Epithelial cell of esophagus (primary cell): ENCODE measurements at places on chromosomes 3 and 15.

- DNase-seq, result no peak
Observed at GRCh38 chr3:38890426-38890825, 74.4 kb upstream of the SCN10A start.

GRCh38 chr3:158731938-158732855, at the start of gene RARRES1:
Gene RARRES1 (minus strand): TSS chr3:158732457. CDS start chr3:158732415, 42 bp downstream.
- peak; percentile 62 for DNase-seq

DNA sequence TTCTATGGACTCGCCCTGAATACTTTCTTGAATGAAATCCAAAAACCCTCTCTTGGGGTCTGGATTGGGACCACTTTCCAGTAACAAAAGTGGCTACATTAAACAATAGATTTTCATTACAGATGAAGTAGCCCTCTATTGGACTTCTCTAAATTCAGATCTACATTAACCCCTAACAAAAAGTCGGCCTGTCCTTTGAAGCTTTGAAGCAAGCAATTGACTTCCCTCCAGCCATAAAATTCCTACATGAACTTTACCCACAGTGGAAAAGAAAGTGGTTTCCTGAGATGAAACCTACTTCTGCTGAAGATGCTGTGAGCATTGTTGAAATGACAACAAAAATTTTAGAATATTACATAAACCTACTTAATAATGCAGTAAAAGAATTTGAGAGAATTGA, 967.1 kb upstream of the ROBO1 start:
- DNase-seq, result no peak

DNA sequence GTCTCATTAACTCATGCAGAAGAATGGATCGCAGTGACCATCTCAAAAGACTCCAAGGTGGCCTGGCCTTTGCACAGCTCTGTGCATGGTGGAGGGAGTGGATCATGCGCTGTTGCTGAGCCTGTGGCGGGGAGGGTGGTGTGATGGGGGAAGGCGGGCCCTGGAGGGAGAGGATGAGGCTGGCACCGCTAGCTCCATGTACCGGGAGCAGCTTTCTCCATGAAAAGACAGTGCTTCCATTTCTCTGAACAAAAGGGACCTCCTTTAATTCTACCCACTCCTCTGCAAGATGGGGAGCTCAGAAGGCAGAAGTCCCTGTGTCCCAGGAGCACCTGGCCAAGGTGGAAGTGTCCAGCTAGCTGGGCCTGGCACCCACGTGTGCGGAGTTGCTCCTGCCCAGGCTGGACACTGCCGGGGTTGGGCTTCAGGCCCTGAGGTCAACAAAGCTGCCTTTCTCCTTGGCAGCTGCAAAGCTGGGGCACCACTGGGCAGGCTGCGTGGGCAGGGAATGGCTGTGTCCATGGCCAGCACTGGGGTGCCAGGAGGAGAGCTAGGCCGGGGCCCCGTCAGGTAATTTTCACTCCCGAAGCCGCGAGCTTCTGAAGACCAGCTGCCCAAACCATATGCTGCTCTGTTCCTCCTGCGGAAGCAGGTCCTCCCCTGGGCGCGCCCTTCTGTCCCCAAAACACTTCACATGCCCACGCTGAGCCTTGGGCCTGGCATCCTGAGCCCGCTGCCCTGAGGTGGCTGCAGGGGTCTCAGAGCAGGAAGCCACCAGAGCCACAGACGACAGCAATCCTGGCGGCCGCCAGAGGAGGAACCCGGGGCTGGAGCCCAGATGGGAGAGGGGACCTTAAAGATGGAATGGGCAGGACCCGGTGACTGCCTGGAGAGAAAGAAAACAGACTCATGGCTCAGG, 6.4 kb downstream of the MAP6D1 start:
- DNase-seq, result no peak

GRCh38 chr15:72845981-72846383, 62.4 kb upstream of the ADPGK start:
- no peak for DNase-seq

DNA sequence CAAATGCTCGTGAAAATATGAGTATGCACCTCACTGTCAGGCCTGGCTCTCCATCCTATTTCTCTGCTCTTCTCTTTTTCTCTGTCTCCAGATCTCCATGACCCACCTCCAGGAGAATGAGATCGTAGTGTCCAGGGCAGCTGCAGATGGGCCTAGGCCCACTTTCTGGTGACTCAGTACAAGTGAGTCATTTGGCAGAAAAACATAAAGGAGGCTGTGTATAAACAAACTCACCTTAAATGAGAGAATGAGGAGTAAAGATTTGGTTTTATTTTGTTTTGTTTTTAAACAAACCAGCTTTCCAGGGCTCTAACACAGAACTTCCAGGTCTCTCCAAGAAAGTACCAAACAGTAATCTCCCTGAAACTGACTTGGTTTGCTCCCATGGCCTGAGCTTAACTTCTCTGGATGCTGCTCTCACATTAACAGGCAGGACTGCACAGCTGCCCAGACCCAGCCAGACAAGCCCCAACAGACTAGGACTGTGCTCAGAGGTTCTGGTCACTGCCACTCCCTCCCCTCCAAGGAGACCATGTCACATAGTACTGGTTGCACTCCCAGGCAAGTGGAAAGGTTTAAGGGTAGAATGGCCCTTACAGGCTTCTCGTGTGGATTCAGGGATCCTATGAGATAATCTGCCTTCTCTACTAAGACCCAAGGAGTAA, 1.5 kb upstream of the HEG1 start:
- peak; percentile 83 for DNase-seq

GRCh38 chr3:37704064-37704463, 157.6 kb upstream of the CTDSPL start:
- DNase-seq, result no peak

GRCh38 chr3:193873426-193874201, 262.3 kb upstream of the HES1 start:
- no peak for DNase-seq

DNA sequence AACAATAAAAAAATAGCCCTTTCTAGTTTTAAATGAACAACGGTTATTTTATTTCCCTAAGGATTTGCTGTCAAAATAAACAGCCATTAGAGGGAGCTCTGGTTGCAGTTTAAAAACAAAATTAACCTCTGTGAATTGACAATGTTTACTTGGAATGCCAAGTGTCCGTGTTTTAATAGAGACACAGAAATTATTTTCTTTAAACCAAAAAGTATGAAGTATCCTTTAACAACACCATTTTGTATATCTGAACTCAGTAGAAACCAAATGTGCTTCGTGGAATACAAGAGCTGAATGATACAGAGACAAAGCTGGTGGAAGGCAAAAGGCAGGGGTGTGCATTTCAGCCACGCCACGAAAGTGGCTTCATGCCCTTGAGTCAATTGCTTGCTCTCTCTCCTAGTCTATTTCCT, 74.4 kb downstream of the MOBP start:
- DNase-seq, result peak; percentile 33

GRCh38 chr3:27927882-27928281, 205.8 kb upstream of the EOMES start:
- DNase-seq, result no peak

DNA sequence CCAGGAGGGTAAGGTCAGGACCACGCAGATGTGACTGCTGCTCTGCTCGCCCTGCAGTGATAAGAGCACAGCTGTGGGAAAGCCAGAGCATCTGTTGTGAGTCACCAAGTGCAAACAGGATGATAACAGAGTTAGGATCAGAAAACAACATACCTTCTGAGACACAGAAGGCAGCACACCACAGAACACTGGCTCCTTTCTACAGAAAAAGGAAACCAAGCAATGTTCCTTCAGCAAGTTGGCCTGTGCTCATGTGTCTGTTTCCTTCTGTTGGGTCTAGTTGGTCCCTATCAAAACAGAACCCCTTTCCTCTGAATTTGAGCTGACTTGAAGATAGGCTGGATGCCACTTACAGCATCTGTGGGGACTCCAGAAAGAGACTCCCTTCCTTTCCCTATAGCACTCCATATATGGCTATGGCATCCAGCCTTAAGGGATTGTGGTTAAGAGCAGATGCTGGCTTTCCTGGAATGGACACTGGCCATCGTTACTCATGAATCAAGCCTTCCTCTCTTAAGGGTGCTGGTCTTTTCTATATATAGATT, 440.7 kb upstream of the THBS1 start:
- peak; percentile 70 for DNase-seq

- peak; percentile 60 for DNase-seq
Observed at GRCh38 chr3:42539871-42540714, 37.6 kb downstream of the VIPR1 start.

- DNase-seq, result no peak
Observed at GRCh38 chr3:141087076-141087777, 36.1 kb downstream of the SPSB4 start.

GRCh38 chr15:88830016-88830415, 26.8 kb downstream of the ACAN start:
- no peak for DNase-seq

- DNase-seq, result no peak
Observed at GRCh38 chr3:185595526-185595925, 9.4 kb downstream of the SENP2 start.

DNA sequence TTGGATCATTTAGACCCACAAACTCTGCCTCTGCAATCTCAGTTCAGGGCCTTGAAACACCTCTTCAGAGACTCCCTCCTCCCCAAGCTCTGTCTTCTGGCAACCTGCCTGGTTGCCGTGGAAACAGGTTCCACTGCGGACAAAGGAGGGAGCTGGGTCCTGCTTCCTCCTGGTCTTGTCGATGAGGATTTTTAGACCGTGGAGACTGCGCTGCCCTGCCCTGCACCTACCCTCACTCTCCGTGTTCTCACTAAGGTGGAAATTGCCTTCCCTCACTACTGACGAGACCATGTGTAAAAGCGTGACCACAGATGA, at the start of gene RTP1:
Gene RTP1, plus strand, starts transcription at position 152 of the 315 bp plus-strand sequence. Its CDS starts 30 bp downstream, at position 182.
- DNase-seq, result no peak

- DNase-seq, result no peak
Observed at GRCh38 chr15:65339920-65340319, 35.4 kb downstream of the RNU5B-1 start.

- DNase-seq, result no peak
Observed at GRCh38 chr3:141403576-141403975, 35.3 kb downstream of the ZBTB38 start.

DNA sequence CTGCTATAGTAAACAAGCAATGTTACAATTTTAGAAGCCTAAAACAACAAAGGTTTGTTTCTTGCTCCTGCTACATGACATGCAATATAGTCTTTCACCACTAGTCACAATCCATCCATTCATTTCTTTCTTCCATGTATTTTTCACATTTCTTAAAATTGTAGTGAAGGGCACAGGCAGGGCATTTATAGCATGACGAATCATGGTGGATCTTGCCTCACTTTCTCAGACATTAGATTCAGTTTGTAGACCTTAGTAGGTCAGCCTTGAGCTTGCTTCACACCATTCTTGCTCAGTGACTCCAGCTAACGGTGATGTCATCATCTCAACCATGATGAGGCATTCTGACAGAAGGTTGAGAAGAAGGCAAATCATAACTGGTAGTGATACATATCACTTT, 546.8 kb downstream of the TBL1XR1 start:
- peak; percentile 74 for DNase-seq

GRCh38 chr3:99607151-99607550, 31.2 kb upstream of the COL8A1 start:
- no peak for DNase-seq

- DNase-seq, result no peak
Observed at GRCh38 chr15:23736033-23736673, 49.0 kb upstream of the NDN start.

GRCh38 chr3:171159024-171159821, 132.7 kb upstream of the SLC2A2 start:
- DNase-seq, result no peak

DNA sequence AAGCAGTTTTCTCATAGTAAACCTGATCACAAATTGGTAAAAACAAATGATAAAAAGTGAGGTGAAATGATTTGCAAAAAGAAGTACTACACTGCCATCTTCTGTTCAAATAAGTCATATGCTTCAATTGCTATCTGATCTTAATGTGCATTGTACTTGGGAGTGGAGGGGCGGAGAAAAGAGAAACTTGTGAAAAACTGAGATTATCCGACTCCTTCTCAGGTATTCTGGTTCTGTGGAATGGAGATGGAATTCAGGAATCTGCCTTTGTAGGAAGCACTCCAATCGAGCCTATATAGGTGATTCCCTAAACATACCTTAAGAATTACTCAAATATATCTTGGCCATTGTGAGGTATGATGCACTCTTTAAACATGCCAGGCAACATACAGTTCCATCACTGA, 180.6 kb downstream of the CHL1 start:
- peak; percentile 75 for DNase-seq

GRCh38 chr3:194808640-194809097, 123.0 kb downstream of the FAM43A start:
- DNase-seq, result peak; percentile 88

- no peak for DNase-seq
Observed at GRCh38 chr15:85500060-85500708, 119.8 kb downstream of the AKAP13 start.

GRCh38 chr15:25717457-25718168, 145.5 kb downstream of the ATP10A start:
- DNase-seq, result no peak

DNA sequence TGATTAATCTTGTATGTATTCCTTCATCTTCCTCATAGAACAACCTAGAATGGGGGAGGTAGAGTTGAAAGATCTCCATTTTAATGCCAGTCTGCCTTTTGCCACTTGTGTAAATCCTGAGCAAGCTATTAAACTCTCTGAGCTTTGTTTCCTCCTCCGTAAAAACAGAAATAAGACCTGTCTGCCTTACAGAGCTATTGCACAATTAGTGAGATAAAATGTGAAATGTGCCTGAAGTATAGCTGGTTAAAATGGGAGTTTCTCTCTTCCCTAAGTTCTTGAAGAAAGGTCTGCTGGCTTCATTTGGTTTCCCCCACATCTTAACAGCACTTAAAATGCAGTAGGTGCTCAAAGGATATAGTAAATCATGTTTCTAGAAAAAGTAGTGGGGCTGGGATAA, 19.0 kb downstream of the ALDH1A2 start:
- no peak for DNase-seq

GRCh38 chr3:4614927-4615326, 121.8 kb downstream of the ITPR1 start:
- no peak for DNase-seq

DNA sequence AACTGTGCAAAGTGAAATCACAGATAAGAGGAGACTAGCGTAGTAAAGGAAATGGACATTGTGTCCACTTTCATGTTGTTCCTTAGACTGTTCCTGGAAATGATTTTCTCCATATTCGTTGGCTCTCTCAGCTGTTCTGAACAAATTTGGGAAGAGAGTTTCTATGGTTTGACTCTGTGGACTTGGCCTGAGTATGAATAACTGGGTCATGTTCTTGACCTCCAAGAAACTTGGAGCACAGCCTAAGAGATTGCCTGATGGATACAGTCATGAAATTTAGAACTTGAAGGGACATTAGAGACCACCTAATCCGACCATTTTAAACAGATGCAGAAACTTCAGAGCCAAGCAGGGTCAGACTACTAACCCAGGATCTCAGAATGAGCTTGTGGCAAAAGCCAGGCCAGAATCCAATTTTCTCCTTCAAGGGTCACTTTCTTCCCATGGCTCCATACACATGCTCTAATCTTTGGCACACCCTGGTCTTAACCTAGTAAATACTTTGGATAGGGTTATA, 430.4 kb downstream of the RBMS3 start:
- DNase-seq, result no peak

DNA sequence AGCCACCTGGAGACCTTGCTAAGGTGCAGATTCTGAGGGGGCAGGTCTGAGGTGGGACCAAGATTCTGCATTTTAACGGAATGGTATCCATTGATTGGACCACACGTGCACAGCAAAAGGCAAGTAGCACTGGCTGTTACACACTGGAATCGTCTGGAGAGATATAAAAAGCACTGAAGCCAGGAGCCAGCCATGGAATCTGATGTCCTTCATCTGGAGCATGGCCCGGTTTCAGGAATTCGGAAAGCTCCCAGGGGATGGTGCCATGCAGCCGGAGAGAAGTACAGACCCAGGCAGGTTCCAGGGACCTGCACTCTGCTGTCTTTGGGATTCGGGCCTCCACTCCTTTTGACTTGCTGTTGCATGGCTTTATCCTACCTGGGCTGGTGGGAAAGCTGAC, 28.8 kb upstream of the PRR20G start:
- no peak for DNase-seq
